ENCODE measurements at places on chromosomes 16 and 17. TPM values are rescaled to one million over a fixed set of nuclear protein-coding genes. Genes with fewer than 3 reads are reported as not detected.

DNA sequence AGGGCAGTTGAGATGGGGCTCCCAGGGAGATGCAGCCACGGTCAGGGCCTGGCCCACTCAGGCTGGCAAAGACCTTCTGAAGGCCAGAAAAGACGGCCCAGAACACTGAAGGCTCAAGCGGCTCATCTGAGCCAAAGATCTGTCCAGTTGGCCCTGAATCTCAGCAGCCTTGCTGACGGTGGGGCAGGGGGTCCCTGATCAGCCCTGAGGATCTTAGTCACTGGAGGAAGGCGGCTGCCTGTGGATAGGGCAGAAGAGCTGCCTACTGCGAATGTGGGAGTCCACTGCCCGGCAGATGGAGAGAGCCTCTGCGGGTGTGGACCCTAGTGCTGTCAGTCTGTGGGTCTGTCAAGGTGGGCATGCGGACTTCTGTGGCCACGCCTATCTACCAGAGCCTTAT is 1738.2 kb downstream of the TP53TG3F start:
- no peak for DNase-seq

GRCh38 chr16:72878301-72879269 is 169.3 kb downstream of the ZFHX3 start:
- DNase-seq, result no peak

DNA sequence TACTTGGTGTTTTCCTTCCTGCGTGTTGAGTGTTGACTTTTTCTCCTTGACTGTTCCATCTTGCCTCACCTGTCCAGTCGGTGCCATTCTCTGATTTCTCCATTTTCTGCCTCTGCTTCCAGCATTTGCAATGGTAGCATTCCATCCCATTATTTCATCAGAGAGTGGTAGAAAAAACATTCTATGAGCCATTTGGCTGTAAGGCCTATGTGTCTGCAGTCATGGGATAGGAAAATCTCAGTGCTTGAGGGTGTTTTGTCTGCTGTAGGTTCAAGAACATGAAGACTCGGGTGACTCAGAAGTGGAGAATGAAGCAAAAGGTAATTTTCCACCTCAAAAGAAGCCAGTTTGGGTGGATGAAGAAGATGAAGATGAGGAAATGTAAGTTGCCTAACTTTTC is 2.7 kb downstream of the UTP18 start:
- DNase-seq, result no peak

GRCh38 chr16:47017636-47018035 is 44.2 kb upstream of the DNAJA2 start:
- no peak for DNase-seq

DNA sequence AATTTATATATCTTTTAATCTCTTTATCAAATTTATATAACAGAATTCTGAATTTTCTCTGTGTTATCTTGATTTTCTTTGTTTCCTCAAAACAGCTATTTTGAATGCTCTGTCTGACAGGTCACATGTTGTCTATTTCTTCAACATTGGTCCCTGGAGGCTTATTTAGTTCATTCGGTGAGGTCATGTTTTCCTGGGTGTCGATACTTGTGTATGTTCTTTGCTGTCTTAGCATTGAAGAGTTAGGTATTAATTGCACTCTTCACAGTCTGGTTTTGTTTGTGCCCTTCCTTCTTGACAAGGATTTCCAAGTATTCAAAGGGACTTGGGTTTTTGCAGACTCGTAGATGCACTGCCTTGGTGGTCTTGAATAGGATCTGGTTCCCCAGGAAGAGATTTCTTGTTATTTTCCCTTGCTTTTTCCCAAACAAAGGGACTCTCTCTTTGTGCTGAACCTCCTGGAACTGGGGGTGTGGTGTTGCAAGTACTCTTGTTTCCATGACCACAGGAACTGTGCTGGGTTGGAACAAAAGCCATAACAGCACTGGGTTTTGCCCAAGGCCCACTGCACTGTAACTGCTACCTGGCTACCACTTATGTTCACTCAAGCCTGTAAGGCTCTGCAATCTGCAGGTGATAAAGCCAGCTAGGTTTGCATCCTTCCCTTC is 1483.0 kb downstream of the CDH8 start:
- no peak for DNase-seq

GRCh38 chr16:47916266-47916665 is 239.5 kb downstream of the ABCC12 start:
- DNase-seq, result no peak

GRCh38 chr16:16143038-16143763 is 80.1 kb downstream of the ABCC6 start:
- DNase-seq, result no peak

- DNase-seq, result no peak
Measured at GRCh38 chr17:34349751-34350150, 6.5 kb upstream of the CCL13 start.

DNA sequence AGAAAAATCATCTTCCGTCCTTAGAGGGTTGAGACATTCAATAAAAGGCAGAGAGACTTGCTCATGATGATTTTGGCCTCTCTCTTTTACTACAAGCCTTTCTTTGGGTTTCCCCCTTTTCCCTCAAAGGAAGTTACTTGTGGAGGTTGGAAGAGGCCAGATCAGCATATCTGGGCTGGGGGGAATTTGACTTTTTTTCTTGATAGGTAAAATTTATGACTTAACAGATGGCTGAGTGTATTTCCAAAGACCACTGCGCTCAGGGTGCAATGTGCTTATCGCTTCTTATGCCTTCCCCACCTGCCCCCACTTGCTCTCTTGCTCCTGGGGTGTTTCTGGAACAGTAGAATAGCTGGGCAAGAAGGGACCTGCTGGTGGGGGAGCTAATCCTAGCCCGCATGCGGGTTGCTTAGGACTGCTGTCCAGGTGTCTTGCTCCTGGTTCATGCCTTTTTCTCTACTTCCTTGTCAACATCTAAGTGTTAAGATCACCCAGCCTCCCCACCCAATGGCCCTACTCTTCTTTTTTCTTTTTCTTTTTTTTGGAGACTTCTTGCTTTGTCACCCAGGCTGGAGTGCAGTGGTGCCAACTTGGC is 131.9 kb downstream of the MSI2 start:
- DNase-seq, result peak; percentile 55

DNA sequence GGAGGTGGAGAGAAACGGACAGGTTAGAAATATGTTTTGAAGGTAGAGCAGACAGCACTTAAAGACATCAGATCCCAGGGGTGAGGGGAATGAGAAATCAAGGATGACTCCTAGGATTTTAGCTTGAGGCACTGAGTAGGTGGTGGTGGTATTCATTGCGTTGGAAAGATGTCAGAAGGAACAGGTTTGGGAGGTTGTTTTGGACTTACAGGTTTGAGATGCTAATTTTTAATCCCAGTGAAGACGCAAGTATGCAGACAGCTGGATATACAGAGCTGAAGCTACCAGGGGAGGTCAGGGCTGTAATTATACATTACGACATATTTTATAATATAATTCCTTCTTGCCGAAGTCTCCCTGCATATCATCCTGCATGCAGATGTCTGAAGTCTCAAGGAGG is 433.3 kb downstream of the XYLT1 start:
- DNase-seq, result no peak

DNA sequence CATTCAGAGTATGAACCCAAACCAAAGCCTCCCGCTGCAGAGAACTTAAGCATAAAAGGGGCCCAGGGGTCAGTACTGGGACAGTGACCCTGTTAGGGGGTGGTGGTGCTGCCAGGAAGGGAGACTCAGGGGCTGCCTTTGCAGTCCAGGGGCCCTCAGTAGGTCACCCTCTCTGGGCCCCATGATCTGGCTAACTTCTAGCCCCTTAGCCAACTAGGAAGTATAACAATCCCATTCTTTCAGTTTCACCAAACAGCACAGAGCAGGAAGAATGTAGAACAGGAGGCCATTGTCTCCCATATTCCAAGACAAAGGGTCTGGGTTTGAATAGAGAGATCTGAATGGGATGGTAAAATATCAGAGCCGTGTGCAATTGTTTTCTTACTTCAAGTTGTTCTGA is 378.6 kb upstream of the C16orf82 start:
- no peak for DNase-seq

DNA sequence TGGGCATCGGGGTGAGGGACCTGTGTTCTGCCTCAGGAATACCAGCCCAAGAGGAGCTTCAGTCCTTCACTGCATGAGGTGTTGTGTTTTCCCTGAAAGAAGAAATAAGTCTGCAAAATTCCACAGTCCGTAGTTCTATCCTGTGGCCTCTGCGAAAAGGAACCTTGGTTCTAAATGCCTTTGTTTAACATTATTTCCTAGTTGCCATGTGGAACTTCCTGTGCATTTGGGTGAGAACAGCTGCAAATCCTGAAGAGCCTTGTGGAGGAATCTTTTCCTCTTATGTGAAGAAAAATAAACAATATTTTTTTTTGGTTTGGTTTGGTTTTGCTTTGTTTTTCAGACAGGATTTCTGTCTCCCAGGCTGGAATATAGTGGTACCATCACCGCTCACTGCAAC is 9.8 kb downstream of the PSKH1 start:
- no peak for DNase-seq

DNA sequence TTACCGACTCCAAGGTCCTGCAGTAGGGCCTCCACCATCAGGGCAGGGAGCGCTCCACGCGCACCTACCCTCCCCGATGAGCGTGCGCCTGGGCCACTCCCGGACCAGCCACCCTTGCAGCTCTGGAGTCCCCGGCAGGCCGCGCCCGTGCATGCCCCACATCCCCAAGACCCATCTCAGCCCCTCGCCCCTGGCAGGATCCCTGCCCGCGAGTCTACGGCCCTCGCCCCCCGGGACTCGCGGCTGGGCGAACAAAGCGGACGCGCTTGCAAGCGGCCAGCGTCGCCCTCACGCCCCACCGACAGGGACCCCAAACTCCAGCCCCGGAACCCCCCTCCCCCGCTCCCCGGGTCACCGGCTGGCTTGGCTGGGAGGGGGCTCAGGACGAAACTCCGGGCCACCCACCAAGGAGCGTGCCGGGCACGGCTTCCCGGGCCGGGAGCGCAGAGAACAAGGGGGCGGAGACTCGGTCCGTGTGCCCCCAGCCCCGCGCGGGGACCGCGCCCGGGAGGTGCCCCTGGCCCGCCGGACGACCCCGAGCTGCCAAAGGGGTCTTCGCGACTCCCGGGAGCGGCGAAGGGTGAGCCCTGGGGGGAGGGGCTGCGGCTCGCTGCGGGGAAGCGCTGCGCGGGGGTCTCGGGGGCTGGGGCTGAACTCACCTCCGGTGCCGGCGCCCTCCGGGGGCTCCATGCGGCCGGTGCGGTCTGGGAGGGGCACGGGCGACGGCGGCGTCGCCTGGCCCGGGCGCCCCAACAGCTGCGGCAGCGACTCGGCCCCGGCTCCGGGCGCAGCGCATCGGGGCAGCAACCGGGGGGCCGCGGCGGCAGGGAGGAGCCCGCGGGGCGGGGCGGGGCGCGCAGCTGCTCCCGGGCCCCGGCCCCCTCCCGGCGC is at the start of gene DBNDD1:
Gene DBNDD1 (minus strand): TSS at position 805 of the 891 bp plus-strand sequence. CDS start 115 bp downstream, at position 690.
- DNase-seq, result no peak

DNA sequence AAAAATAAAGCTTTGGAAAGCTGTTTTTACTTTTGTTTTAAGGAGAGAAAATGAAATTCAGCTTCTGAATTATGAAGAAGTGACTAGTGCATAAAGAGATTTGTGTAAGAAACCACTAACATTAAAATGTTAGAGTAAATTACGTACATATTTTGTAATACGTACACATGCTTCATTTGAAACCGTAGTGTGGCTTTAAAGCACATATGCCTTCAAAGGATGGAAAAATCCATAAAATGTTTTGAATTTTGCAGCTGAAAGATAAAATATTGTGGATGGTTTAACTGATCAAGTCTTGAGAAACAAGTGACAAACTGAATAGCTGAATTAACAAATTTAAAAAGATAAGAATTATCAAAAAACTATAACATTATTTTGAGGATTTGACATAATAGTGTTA is 35.4 kb downstream of the COX10 start:
- no peak for DNase-seq

GRCh38 chr17:75549246-75550138 is 24.0 kb downstream of the LLGL2 start:
- peak; percentile 88 for DNase-seq

DNA sequence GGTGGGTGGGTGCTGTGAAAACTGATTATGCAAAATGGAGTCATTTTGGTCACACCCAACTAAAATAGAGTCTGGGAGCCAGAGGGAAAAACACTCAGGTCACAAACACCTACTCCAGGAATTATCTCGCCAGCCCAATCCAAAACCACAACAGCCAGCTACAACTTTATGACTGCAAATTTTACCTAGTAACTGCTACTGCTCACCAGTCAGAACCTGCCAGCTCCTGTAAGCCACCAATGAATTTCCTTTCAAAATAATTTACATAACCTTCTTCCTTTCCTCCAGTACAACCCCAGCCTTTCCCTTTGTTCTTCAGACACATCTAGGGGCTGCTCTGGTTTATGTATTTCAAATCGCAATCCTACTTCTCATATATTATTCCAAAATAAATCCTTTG is 52.6 kb upstream of the DYNLRB2 start:
- DNase-seq, result no peak

- no peak for DNase-seq
Measured at GRCh38 chr17:55496094-55496881, 15.0 kb downstream of the SMIM36 start.

GRCh38 chr17:11608396-11608795 is 10.1 kb downstream of the DNAH9 start:
- DNase-seq, result peak; percentile 81

- DNase-seq, result no peak
Measured at GRCh38 chr16:23088018-23088417, 61.2 kb downstream of the USP31 start.

DNA sequence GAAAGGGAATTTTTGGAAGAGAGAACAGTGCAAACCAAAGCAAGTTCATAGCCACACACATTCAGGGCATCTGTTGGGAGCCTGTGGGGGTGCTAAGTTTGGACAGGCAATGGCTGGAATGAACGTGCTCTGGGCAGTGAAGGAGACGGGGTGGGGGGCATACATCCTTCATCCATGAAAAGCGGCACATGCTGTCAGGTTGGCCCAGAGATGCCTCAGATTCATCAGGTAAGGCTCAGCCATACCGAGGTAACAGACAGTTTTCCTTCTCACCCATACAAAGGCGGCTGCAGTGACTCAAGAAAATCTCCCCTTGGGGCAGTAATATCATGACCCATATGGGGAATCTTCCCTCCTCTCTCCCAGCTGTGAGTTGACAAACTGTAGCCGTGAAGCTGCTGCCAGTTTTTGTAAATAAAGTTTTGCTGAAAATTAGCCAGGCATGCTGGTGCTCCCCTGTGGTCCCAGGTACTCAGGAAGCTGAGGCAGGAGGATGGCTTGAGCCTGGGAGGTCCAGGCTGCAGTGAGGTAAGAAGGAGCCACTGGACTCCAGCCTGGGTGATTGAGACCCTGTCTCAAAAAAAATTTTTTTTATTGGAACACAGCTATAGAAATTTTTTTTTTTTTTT is 9.2 kb upstream of the UBALD2 start:
- peak; percentile 14 for DNase-seq

- DNase-seq, result no peak
Measured at GRCh38 chr17:19523690-19524089, 10.0 kb upstream of the SLC47A1 start.

- no peak for DNase-seq
Measured at GRCh38 chr16:85623997-85624601, 11.0 kb downstream of the GSE1 start.

- DNase-seq, result no peak
Measured at GRCh38 chr17:70344386-70345060, 175.2 kb downstream of the KCNJ2 start.

The ATXN7L3 gene
- total RNA-seq, result 66.7 TPM

The TP53TG3 gene
- total RNA-seq, result not detected

The GP1BA gene
- not detected for total RNA-seq

The TTYH2 gene
- 8.2 TPM for total RNA-seq

The GJD3 gene
- total RNA-seq, result 2.0 TPM

The KRTAP9-8 gene
- total RNA-seq, result not detected

The SLC22A31 gene
- total RNA-seq, result 2.5 TPM

The RSL1D1 gene
- total RNA-seq, result 170 TPM

The ESRP2 gene
- total RNA-seq, result 127 TPM

The DDX42 gene
- total RNA-seq, result 185 TPM

The SETD6 gene
- total RNA-seq, result 37.3 TPM

The KCNG4 gene
- not detected for total RNA-seq

The CCT6B gene
- 6.3 TPM for total RNA-seq

The NFAT5 gene
- 117 TPM for total RNA-seq

The RCVRN gene
- not detected for total RNA-seq
